ENCODE measurements at places on chromosomes 6 and 20.

DNA sequence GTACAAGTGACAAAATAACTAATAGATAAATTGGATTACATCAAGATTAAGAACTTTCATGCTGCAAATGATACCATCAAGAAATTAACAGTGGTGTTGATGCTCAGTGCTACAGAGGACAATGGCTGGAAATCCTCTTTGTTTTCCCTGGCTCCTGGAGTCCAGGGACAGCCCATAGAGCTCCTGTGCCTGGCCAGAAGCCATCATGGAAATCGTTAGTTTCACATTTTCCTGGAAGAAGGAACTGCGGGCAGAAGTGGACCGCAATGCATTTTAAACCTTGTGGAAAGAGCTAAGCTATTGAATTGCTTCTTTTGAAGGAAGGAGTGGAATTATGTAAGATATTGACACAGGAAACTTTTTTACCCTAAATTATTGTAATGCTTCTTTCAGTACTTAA is 276.0 kb downstream of the GJA1 start:
- DNase-seq: no peak

DNA sequence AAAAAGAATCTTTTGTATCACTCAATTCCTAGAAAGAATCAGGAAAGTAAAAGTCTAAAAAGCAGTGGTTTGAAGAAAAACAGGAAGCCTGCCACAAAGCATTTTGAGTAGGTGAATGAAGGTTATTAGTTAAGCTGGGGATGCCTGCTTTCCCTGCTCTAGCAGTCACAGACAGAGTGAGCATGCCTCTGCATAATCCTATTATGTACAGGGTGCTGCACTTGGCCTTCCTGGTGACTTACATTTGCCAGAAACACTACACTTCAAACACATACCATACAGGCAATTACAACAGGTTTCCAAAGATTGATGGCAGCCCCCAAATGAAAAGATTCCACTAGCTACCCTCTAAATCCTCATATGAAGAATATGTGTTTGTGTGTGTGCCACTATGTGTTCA is 130.8 kb downstream of the TPBG start:
- no peak for DNase-seq

DNA sequence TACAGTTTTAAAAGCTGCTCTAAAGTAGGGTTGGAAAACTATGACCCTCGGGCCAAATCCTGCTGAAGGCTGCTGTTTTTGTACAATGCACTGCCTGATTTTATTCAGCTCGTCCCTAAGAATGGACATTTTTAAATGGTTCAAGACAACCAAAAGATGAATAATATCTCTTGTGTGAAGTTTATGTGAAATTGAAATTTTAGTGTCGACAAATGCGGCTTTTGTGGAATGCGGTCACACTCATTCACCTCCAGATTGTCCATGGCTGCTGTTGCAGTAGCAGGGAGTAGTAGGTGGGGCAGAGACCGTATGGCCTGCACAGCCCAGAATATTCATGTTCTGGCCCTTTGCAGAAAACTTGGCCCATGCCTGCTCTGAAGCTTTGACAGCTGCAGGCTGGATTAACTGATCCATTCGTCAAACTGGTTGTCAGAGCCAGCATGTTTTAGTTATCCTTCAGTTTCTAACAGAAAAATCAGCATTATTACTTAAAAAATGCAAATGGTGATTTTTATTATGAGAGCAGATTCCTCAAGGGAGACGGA is 91.6 kb downstream of the PSMG4 start:
- DNase-seq: no peak

- DNase-seq: no peak
Measured at GRCh38 chr20:20489054-20489453, 121.2 kb downstream of the INSM1 start.

DNA sequence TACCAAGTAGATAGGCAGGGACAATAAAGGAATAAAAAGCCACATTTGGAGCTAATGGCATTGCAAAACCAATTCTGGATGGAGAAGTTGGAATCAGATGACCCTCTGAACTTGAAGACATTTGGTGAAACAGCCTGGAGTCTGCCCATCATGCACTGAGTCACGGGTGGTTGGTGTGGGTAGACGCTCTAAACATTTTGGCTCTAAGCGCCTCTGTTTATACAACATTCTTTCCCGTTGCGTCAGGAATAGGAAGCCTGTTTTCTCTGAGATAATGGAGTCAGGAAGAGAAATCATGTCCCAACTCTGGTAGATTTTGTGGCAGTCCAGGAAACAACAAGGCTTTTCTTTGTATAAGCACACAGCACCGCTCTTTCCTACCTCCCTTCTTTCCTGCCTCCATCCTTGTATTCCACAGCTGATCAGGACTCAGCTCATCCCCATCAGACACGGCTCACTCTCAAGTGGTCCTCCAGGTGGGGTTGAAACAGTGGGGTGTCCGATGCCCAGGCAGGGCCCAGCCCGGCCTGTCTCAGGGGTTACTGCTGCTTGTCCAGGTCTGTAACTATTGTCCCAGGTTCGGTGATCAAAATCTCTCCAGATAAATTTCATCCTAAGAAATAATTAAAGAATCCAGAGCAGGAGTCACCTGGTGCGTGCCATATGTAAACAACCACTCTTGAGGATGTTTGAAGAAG is 12.1 kb upstream of the RAMACL start:
- DNase-seq: no peak

DNA sequence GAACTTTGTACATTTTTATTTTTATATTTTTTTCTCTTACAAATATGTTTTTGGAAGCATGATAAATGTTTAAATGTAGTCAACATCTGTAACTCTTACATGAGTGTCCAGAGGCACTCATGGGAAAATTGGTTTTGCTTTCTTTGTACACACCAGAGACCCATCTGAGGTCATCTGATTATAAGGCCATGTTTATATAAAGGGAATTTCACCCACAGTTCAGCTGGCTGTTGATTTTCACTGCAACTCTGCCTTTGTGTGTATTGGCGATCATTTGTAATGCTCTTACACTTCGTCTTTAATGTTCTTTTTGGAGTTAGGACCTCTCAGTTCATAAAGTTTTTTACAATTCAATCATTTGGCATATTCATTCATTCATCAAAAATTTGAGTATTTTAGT is 28.1 kb downstream of the RIOK1 start:
- no peak for DNase-seq

DNA sequence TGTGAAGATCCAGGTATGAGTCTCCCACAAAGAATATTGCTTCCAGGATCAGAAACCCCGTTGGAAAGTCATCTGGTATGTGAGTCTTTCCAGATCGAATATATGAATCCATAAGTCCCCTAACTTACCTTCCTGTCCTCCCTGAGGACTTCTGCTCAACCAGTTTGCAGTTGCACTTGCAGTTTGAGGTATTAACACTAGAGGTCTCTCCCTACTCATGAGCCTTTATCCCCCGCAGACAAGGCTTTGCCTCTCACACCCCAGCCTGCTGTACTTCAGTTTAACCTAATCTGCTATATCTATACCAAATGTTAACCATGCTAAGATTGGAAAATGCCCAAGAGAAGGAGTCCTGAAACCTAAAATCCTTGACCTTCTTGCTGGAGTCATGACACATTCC is 135.3 kb upstream of the DEFB112 start:
- DNase-seq: no peak

DNA sequence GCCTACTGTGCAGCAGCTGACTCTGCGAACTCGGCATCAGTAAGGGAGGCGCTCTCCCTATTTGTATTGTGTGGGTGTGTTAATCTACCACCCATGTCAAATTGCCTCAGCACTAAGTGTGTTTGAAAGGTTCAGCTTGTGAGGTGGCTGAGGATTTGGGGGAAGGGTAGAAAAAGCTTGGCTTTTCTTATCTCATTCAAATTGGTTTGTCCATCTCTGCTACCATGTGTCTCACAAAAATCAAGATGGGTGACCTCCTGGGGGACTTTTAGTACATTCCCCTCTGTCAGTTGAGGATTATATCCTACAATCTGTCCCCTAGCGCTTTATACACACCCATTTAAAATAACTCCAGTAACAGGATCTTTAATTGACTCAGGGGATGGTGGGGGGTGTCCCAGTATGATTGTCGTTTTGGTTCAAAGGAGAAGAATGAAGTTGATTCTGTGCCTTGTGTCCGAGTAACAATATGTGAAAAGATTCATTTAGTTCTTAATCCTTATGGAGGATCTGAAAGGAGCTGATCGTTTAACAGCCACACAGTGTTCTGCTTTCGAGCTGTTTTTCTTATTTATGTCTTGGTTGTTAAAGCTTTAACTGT is 609.6 kb downstream of the PKHD1 start:
- DNase-seq: no peak

DNA sequence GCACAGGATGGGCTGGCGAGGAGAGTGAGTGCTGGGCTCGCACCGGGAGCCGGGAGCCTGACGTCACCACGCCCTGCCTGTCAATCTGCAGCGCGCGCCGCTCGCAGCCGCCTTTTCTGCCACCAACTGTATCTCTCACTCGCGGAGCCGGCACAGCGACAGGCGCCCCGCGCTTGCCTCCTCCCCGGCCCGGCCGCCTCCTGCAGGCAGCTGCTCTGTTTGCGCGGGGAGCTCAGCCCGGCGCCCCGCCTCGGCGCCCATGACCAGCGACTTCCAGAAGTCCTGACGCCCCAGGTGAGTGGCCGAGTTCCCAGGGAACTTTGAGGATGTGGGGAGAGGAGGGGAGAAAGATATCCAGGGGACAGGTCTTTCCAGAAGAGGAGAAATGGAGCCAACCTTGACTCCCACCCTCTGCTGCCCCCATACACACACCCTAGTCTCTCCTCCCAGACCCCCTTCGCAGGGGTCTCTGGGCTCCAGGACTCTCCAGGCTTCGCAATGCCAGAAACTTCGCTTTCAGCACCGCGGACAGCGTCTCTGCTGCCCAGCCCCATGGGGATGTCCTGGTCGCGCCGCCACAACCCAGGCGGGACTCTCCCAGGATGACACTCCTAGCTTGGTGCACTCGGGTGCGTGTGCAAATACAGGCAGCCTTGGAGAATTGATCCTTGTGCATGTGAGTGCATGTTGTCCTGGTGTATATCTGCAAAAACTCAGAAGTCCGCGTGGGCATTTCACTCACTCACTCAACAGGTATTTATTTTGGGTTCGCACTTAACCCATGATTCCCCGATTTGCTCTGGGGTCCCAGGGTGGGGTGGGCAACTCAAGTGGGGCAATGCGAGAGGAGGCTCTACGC is at the start of gene GPR6:
GPR6 (plus strand) TSS at position 138 of the 859 bp plus-strand sequence. CDS start 802 bp downstream, outside the sequence.
- peak; percentile 3 for DNase-seq

GRCh38 chr20:5722927-5723326 is 27.3 kb upstream of the SHLD1 start:
- no peak for DNase-seq

GRCh38 chr6:143607974-143608373 is 69.8 kb upstream of the PHACTR2 start:
- DNase-seq: no peak

- DNase-seq: no peak
Measured at GRCh38 chr6:94570581-94570980, 1006.8 kb upstream of the MANEA start.

- no peak for DNase-seq
Measured at GRCh38 chr20:64010711-64011237, 25.2 kb upstream of the C20orf204 start.

DNA sequence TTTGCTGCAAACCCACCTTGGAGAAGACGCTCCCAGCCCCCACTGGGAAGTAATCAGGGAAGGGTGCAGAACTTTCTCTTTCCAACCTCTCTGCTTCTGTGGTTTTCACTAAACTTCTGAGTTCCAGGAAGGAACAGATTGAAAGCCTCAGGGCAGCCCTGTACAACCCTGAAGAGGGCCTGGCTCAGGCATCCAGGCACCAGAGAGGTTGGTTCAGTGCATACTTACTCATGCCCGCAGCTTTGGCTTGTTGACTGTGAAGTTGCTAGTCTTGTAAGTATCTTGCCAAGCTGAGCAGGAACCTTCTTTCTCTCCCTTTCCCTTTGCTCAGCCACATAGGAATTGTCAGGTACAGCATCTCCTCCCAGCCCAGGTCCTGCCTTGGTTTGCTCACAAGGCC is 272.2 kb upstream of the FOXQ1 start:
- DNase-seq: no peak

- no peak for DNase-seq
Measured at GRCh38 chr20:19583532-19584175, 174.4 kb upstream of the RIN2 start.

- DNase-seq: peak; percentile 87
Measured at GRCh38 chr6:26223650-26224546, 136.7 kb downstream of the HFE start.

GRCh38 chr6:39937686-39938333 is 3.5 kb upstream of the MOCS1 start:
- DNase-seq: peak; percentile 63

DNA sequence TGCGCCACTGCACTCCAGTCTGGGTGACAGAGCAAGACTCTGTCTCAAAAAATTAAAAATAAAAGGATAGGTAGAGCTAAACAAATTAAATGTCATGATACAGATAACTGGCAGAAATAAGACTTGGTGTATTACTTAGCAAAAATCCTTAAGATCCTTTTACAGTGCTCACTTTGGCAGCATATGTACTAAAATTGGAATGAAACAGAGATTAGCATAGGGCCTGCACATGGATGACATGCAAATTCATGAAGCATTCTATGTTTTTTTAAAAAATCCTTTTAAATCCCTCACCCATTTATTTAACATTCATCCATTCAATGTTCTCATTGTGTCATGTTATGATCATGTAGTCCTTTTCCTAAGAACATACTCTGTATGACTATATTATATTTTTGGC is 528.8 kb downstream of the CD83 start:
- DNase-seq: no peak

DNA sequence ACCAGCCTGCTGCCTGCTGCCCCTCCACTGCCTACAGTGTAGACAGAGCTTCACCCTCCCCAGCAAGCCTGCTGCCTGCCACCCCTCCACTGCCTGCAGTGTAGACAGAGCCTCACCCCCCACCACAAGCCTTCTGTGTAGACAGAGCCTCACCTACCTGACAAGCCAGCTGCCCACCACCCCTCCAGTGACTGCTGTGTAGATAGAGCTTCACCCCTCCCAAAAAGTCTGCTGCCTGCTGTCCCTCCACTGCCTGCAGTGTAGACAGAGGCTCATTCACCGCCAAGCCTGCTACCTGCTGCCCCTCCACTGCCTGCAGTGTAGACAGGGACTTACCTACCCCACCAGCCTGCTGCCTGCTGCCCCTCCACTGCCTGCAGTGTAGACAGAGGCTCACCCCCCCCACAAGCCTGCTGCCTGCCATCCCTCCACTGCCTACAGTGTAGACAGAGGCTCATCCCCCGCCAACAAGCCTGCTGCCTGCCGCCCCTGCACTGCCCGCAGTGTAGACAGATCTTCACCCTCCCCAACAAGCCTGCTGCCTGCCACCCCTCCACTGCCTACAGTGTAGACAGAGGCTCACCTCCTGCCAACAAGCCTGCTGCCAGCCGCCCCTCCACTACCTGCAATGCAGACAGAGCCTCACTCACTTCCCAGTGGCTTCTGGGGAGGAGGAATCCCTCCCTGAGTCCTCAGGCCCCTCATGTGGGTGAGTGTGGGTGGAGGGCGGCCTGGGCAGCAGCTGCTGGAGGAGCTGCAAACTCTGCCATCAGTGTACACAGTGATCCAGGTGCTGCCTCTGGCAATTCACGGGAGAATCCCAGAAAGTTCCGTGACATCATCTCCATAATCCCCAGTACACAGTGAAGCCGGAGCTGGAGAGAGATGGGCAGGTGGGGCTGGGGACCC is 140.9 kb downstream of the DLL1 start:
- no peak for DNase-seq

All from NCI-H2081 treated with DMSO at 0.1 percent for 48 hours (cell line).